ENCODE measurements at places on chromosomes 3 and 15. TPM values are rescaled to one million over a fixed set of nuclear protein-coding genes. Genes with fewer than 3 reads are reported as not detected.

GRCh38 chr3:129507181-129507831, 21.1 kb upstream of the RHO start:
- no peak for DNase-seq

GRCh38 chr3:23079976-23080375, 123.2 kb upstream of the UBE2E2 start:
- no peak for DNase-seq

GRCh38 chr3:133574260-133574881, 885 bp downstream of the CDV3 start:
- no peak for DNase-seq

- DNase-seq, result no peak
These were observed 38.1 kb downstream of the FSIP1 start for GRCh38 chr15:39744334-39745103.

- DNase-seq, result no peak
These were observed 34.2 kb downstream of the ZNF654 start for GRCh38 chr3:88093266-88093665.

GRCh38 chr15:72796210-72796514, 12.6 kb upstream of the ADPGK start:
- DNase-seq, result no peak

- no peak for DNase-seq
These were observed 2.0 kb downstream of the SMC4 start for GRCh38 chr3:160401291-160402095.

DNA sequence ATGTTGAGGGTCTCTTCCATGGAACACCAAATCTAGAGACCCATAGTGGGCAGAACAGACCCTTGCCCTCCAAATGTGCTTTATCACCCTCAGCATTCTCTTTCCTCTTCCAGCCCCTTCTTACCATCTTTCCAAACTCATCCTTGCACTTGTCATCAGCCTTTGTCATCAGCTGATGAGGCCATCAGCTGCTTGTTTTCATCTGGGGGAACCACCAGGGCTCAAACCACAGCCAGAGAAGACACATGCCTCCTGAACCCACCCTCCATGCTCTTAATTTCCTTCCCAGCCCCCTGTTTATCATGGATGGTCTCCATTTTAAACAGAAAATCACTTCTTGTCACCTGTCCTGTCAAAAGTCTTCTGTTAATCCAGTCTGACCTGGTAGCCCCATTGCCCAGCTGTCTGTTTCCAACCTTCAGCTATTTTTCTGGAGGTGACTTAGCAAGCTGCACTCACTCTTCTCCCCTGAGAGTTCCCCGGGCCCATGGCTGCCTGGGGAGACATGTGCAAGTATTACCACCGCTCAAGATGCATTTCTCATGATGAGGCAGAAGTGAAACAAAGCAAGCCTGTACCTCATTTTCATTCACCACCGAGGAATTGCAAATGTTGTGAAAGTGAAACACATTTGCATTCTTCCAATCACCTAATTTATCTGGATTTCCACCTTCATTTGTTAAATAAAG, 14.7 kb upstream of the SYNM start:
- no peak for DNase-seq

- no peak for DNase-seq
These were observed 10.9 kb upstream of the GPR171 start for GRCh38 chr3:151213881-151214280.

DNA sequence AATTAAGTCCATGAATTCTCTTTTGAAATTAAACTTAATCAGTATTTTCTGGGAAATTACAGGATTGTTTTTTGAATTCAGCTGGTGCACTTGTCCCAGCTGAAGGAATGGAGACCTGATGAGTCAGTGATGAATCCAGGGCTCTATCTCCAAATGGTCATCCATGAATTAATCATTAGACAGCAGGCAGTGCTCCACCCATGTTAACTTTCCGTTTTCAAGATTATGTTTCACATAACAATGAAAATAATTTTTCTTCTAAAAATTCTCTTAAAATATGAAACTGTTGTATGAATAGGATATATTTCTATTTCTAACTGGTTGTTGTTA, 13.9 kb upstream of the PAQR9 start:
- no peak for DNase-seq

DNA sequence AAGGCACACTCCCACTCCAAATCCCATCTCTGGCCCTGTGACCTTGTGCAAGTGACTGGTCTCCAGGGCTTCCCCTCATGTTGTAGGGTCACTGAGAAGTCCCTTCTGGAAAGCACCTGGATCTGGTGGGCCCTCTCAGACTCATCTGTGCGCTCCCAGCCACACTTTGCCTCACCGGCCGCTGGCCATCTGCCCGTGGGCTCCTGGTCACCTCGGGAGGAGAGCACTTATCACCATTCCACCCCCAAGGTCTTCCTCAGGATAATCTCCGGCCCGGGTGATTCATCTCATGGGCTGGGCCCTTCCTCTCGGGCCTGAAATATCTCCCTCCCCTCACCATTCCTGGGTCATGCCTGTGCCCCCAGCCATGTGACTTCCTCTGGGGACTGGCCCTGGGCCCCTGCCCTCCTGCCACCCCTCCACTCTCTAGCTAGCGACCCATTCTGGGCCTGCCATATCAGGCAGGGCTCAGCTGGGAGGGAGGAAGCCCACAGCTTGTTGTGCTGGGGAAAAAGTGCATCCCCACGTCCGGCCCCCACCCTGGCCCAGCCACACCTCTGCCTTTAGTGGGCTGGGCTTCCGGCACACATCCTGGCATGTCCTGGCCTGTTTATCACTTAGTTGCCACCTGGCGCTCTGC, 10.6 kb upstream of the WNT7A start:
- DNase-seq, result no peak

DNA sequence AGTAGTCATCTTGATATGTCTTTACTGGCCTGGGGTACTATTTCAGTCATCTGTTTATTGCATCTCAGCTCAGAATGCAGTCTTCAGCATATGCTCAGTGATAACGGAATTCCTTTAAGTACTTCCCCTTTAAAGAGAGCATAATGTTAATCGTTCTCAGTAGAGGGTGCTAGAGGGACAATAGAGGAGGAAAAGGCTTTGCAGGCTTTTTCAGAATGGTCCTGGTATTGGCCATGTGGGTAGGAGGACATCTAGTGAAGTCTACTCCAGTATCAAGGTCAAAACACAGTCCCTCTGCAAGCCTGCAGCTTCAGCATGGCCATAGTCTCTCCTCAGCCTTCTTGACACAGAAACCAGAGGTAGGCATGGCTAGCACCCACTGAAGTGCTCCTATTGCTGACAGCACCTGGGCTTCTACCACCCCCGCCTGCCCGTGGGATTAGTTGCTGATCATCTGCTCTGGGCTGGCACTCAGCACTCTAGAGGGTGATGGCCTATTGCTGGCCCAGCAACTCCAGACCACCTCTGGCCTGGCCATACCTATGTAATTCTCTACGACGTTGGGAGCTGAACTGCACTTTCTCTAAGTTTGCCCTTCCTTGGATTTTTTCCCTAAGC, 65.4 kb downstream of the KCNH8 start:
- no peak for DNase-seq

DNA sequence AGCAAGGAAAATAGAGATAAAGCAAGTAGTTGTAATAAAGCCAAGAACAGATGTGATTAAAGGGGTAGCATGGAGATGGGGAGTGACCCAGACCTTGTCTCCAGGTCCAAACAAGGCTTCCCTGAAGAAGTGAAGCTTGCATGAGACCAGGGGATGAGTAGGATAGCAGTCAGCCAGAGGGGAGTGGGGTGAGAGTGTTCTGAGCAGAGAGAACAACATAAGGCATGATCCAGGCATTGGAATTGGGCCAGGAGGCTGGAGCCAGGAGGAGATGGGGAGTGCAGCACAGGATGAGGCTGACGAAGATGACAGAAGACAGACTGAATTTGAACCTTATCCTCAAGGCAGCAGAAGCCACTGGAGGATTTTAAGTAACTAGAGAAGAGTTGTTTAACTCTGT, 7.2 kb downstream of the TMOD2 start:
- peak; percentile 52 for DNase-seq

GRCh38 chr15:89308236-89308635, 26.4 kb downstream of the POLG start:
- no peak for DNase-seq

AEN gene
- 4.9 TPM for polyA plus RNA-seq

HCLS1 gene
- polyA plus RNA-seq, result 6.3 TPM

ARL6IP5 gene
- 121 TPM for polyA plus RNA-seq

TICRR gene
- polyA plus RNA-seq, result 4.1 TPM

GABRB3 gene
- 1.0 TPM for polyA plus RNA-seq

KBTBD13 gene
- 2.0 TPM for polyA plus RNA-seq

PIGZ gene
- polyA plus RNA-seq, result 1.7 TPM

IQCF5 gene
- not detected for polyA plus RNA-seq

RASL12 gene
- 12.7 TPM for polyA plus RNA-seq

SLC28A1 gene
- 0.39 TPM for polyA plus RNA-seq

LYZL4 gene
- not detected for polyA plus RNA-seq

KPNA1 gene
- 49.2 TPM for polyA plus RNA-seq

ACSBG1 gene
- polyA plus RNA-seq, result 0.18 TPM

LRRK1 gene
- polyA plus RNA-seq, result 5.6 TPM

GAP43 gene
- 1.4 TPM for polyA plus RNA-seq

HYKK gene
- polyA plus RNA-seq, result 1.8 TPM

CGNL1 gene
- 8.3 TPM for polyA plus RNA-seq

ECE2 gene
- polyA plus RNA-seq, result not detected

Data from forelimb muscle (tissue), 1 donor.